Activated T-cell treated with anti-CD3 and anti-CD28 coated beads, Interleukin-2, amount 50 U/mL, for 4 hours (primary cell): ENCODE measurements at places on chromosomes 12 and 14.

DNA sequence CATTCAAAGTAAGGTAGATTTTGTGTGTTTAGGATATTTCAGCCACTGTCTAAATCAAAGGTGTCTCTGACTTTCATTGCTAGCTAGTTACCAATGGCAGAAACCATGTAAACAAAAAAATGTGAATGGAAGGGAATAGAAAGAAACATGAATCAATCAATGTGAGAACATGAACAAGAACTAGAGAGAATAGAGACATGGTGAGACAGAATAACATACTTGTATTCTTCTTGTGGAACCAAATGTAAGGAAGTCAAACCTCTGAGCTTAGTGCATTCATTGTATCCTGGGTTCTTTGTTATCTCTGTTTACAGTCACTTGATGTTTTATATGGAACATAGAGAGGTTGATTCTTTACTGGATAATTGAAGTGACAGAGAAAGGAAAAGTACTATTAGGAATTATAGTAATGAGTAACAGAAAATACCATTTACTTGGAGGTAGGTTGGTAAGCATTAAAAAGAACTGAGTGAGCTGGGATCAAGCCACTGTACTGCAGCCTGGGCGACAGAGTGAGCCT lies 2.6 kb upstream of the WNK1 start:
- no peak for DNase-seq

- DNase-seq: no peak
Measured at GRCh38 chr14:89455412-89455811, 38.4 kb upstream of the FOXN3 start.

DNA sequence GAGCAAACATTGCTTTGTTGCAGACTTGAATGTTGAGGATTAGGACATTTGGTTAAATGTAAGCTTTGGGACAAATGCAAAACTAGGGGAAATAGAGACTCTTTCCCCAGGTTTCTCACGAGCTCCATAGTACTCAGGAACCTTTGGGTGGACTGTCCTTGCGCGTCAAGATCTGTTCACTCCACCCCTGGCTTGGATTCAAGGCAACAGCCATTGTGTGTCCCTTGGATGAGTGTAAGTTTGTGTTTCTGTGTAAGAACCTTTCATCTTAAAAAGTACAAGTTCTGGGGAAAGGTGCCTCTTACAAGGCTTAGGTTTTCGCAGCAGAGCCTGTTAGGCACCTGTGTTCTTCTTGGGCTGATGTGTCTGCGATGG lies 3.7 kb downstream of the SUSD6 start:
- no peak for DNase-seq

- DNase-seq: no peak
Measured at GRCh38 chr12:124568431-124569374, 1.3 kb upstream of the NCOR2 start.

GRCh38 chr12:41967668-41968500 lies 176.8 kb downstream of the GXYLT1 start:
- DNase-seq: no peak

GRCh38 chr12:90172524-90172923 lies 463.9 kb upstream of the ATP2B1 start:
- no peak for DNase-seq

DNA sequence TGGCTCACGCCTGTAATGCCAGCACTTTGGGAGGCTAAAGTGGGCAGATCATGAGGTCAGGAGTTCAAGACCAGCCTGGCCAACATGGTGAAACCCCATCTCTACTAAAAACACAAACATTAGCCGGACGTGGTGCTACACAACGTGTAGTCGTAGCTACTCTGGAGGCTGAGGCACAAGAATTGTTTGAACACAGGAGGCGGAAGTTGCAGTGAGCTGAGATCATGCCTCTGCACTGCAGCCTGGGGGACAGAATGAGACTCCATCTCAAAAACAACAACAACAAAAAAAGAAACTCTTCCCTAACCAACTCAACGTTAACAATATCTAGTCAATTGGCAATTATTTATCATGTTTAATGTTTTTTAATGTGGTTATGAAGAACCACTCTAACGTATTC lies 89.3 kb downstream of the EPS8 start:
- no peak for DNase-seq

- DNase-seq: no peak
Measured at GRCh38 chr12:99059824-99060511, 414.9 kb downstream of the APAF1 start.

DNA sequence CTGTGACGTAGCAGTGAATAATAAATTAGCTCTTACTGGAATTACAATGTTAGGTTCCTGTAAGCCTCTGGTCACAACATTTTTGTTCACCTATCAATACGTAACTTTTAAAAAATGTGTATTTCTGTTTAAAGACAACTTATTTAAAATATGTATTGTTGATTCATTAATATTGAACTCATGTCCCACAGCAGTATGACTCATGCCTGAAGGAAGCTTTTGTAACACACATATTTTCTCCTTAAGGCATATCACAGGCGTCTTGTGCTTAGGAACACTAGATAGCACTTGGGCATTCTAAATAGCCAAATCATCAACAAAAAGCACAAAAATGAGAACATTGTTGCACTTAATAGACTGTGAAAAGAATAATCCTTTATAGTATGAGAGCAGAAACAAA lies 92.5 kb downstream of the GPHN start:
- no peak for DNase-seq

DNA sequence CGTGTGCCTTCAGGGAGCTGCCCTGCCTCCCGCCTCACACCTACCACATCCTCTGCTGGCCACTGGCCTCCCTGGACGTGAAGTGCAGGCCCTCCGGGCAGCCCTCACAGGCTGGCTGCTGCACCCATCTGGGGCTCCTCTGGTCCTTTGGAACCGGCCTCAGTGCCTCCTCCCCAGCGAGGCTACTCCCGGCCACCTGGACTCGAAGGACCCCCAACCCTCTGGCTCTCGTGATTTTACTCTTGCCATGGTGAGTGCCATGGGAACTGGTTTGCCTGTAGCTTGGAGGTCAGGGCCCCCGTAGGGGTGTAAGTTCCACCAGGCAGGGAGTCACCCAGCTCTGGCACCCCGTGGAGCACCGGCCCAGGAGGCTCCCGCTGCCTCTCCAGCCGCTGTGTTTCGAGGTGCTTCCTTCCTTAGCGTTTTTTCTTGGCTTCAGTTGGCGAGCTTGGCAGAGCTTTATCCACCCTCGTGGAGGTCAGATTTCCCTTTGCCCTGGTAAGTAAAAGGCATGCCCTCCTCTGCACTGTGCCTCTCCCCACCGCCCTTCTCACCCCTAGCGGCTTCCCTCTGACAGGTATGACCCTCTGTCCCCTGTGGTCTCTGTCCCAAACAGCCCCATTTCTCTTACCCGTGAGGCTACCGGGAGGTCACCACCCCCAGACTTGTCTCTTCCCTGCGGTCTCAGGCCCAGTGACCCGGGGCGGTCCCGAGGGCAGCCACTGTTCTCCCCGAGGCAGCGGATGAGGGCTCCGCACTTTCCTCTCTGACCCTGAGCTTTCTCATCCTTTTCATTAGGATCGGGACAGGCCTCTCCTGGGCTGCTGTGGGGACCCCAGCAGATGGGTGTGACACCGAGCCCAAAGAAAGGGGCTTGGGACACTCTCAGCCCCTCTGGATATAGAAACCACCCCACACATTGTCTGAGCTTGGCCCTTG lies 203.1 kb upstream of the C14orf180 start:
- DNase-seq: no peak

GRCh38 chr12:76007640-76008039 lies 23.9 kb downstream of the PHLDA1 start:
- no peak for DNase-seq

DNA sequence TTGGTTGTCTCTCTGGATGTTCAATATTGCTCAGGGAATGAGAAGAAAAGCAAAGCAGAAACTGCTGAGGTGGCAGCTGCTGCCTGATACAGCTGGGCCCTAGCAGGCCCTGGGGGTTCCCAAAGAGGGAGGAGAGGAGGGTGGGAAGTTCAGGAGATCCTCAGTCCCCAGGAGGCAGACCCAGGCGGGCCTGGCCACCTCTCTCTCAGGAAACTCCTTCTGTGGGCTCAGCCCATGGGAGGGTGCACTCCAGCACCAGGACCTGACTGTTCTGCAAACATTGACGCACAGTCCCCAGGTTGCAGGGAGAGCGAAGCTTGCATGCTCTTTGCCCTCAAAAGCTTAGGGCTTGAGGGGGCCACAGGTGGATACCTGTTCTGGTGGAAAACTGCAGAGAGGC lies 29.6 kb downstream of the IRF2BPL start:
- no peak for DNase-seq

DNA sequence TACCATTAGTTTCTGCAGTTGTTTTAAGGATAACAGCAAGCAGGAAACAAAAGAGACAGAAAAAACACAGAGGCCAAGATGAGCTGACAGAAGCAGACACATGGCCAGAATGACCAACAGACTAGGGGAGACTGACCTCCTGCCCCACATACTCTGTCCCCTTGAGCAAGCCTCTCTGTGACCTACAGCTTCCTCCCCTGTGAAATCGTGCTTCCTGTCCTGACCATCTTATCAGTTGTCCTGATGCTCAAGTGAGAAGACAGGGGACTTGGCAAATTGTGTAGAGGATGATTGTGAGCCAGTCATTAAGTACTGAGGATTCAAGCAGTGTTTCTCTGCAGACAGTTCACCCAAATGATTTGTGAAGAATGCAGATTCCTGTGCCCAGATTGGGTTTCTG lies 229.0 kb downstream of the SLC41A2 start:
- no peak for DNase-seq

DNA sequence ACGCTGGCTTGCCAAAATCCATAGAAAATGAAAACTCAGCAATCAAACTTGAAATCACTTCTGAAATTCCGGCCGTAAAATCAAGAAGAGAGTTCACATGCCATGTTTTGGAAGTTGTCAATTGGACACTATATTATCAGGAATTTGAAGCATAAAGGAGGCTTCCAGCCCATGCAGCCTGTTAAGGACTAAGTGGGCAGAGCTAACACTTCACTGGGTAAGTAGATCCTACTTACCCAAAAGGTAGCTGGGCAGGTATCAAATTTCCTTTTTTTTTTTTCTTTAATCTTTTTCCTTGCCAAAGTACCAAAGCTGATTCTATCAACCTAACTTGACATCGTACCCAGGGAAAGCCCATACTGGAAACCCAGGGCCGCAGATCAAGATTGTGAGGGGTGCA lies 71.5 kb upstream of the ARHGAP5 start:
- DNase-seq: no peak

DNA sequence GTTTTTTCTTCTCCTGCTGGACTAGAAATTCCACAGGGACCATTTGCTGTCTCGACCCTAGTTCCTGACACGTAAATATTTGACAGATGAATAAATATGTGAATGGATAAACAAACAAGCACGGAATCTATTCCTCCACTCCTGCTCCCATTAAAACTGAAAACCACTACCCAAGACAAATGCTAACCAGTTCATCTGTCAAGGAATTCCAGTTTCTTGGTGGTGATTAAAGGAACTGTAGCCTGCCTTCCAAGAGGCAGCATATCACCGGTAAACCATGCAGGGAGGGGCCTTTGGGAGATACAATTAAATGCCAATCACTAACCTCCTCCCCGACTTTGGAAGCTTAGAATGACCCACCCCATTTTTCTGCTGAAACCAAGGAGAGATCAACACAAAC lies 95.4 kb downstream of the TTC7B start:
- no peak for DNase-seq

GRCh38 chr12:26431211-26431610 lies 235.8 kb downstream of the SSPN start:
- DNase-seq: no peak

DNA sequence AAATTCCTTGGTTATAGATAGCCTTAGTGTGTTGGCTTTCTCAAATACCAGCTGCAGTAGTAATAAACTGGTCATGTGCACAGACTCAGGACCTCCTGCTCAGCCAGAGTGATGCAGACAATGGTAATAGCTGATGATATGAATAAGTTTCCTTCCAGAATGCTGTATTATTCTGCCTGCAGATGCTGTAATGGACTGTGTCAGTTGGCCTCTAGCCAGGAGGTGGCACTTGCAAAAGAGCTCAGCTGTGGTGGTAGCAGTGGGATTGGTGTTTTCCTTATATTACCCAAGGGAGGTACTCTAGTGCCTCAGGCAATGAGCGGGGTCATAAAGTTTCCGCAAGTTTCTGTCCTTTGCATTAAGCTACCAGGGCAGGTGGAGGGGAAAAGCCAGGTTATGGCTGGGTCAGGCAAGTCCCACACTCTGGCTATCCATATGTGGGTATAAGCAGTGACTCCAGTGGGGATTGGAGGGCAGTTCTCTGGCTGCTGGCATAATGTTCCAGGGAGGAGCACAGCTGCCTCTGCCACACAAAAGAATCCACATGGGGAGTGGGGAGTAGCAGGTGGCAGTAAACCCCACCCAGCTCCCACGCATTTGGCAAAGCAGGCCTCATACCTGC lies 14.0 kb upstream of the MUCL1 start:
- DNase-seq: no peak

- no peak for DNase-seq
Measured at GRCh38 chr12:98471085-98471484, 44.3 kb upstream of the TMPO start.

GRCh38 chr12:58029260-58029659 lies 87.9 kb downstream of the ATP23 start:
- no peak for DNase-seq

DNA sequence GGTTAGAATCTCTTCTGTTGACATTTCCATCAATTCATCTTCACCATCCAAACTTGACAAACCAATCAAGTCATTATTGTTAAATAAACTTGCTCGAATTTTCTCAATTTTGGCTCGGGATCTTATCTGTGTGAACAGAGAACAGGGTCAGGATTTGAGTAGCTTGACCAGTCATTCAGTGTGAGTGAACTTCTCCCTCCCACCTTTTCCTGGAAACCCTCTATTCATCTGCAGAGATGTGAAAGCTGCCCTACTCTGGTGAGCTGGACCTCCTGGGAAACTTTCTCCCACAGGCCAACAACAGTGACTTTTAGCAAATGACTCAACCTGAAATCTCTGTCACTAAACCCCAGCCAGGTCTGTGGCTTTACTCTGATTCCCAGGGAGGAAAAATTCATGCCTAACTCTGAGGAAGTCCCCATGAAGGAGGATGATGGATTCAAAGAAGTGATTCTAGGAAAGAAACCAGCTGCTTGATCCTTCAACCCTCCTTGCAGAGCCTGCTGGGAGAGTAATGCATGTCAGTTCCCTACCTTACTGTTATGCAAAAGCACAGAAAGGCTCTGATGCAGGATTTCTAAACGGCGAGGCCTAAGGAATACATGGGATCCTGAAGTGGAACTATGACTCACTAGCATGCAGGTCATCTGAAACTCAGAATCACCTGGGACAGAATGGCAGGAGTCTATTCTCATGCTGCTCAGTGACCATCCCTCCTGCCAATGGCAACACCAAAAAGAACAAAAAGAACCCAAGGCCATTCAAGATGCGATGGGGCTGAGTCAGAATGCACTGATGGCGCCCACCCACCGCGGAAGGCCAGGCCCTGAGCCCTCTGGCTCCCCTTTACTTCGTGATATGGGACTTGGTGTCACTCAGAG lies 58.0 kb downstream of the TRAFD1 start:
- DNase-seq: no peak

DNA sequence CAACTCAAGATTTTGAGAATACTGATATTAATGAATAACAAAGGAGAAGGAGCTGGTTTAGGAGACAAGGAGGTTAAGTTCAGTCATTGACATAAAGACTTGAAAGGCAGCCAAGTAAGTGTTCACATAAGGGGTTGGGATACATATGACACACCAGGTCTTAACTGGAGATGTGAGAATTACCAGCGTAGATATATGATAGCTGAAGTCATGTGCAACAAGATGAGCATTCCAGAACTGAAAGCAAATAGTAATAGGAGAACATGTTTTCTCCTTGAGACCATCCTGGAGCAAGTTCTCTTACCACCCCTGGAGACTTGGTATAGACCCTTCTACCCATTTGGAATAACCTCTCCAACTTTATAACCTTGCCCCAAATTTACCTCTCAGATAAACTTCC lies 43.3 kb upstream of the NPFF start:
- DNase-seq: no peak

- no peak for DNase-seq
Measured at GRCh38 chr14:101844751-101845150, 83.2 kb downstream of the PPP2R5C start.
